NCI-H187 treated with DMSO at 0.1 percent for 48 hours (cell line): ENCODE measurements at places on chromosomes 11 and 22.

DNA sequence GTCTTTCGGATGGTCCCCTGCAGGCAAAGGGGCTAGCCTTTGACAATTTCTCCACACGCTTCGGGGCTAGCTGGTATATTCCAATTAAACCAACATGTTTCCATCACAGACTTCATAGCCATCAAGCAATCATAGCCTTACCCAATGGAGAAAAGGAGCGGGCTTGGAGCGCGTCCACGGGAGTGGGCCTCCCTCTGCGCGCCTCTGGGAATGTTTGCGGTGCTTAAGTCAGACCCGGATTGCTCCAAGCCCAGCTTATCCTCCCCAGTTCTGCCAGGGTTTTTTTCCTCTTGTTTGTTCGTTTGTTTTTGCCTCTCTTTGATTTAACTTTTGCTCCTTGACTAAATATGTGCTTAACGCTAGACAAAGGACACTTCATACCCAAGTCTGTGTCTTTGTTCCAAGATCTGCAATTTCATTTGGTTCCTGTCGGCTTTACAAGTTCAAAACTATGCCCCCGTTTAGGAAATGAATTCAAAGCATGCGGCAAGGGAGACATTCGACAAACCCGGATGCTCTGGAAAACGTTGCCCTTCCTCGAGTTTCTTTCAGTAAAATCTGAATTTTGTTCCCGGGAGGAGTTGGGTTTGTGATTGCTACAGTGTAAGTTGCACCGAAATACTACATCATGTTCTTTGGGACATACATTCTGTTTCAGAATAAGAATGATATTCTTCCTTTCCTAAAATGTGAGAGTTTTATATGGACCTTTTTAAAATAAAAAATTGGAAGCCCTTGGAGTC lies 1.0 kb upstream of the GLB1L2 start:
- no peak for DNase-seq

- DNase-seq: no peak
Observed at GRCh38 chr11:107562647-107563208, 2.8 kb downstream of the ALKBH8 start.

DNA sequence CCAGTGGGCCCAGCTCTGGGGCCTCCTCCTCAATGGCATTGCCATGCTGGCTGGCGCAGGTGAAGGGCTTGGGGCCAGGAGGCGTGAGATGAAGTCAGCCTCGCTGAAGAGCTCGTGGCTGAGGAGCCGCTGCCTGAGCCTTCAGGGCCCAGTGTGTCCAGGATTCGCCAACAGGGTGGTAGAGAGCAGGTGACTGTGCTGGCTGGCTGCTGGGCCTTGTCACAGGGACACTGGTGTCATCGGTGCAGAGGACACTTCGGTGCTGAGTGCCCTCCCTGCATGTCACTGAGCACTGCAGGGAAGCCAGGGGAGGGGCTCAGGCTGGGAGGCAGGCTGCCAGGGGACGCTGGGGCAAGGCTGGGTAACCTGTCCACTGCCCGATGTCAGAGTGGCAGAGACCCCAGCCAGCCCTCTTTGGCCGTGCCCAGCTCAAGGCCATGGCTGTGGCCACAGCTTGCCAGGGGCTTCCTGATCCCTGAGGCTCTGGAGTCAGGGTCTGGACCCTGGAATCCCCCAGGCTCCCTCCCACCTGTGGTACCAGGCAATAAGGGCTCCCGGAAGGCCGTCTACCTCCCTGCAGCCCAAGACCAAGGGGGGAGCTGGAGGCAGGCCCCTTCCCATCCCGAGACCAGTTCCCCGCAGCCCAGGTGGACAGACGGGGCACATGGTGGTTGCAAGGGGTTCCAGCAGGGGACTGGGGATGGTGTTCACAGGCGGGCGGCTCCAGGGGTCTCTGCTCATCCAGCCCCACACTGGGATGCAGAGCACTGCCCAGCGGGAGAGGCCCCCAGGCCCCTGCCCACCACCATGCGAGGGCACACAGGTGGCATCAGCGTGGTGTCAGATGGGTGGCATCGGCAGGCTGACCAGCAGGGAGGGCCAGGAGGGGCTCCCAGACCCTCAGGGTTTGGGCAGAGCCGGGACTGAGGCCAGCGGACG lies 63.9 kb downstream of the ARFGAP3 start:
- DNase-seq: no peak

DNA sequence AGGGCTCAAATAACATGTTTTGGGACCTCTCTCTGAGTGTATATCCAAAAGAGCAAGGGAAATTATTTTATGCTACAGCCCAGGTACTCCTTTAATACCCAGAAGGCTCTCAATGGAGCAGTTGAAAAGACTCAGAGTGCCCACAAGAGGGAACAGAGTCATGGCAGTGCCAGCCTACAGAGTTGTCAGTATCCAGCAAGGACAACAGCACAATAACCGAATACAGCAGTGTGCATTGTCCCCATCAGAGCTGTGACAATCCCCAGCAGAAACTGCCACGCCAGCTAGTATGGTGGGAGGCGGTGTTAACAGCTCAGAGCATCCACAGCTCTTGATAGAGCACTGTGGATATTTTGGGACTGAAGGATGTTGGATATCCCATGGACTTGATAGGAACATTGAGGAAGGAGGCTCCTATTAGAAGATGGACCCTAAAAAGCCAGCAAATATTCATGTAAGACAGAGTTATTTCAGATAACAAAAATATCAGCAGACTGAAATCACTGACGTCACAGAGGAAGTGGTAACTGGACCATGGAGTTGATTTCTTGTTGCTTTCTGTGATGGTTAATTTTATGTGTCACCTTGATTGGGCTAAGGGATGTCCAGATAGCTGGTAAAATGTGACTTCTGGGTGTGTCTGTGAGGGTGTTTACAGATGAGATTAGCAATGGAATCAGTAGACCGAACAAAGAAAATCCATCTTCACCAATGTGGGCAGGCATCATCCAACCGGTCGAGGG lies 17.7 kb upstream of the PAFAH1B2 start:
- no peak for DNase-seq

DNA sequence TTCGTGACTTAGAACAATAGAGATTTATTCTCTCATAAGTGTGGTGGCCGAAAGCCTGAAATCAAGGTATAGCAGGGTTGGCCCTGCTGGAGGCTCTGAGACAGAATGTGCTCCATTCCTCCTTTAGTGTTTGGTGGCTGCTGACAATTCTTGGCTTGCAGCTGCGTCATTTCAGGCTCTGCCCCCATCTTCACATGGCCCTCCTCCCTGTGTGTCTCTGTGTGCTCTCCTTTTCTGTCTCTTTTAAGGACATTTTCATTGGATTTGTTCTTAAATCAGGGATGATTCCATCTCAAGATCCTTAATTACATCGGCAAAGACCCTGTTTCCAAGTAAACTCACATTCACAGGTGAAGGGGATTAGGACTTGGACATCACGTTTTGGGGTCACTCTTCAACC lies 10.2 kb upstream of the APOL6 start:
- DNase-seq: no peak
